ENCODE measurements at places on chromosomes 2 and 18.

DNA sequence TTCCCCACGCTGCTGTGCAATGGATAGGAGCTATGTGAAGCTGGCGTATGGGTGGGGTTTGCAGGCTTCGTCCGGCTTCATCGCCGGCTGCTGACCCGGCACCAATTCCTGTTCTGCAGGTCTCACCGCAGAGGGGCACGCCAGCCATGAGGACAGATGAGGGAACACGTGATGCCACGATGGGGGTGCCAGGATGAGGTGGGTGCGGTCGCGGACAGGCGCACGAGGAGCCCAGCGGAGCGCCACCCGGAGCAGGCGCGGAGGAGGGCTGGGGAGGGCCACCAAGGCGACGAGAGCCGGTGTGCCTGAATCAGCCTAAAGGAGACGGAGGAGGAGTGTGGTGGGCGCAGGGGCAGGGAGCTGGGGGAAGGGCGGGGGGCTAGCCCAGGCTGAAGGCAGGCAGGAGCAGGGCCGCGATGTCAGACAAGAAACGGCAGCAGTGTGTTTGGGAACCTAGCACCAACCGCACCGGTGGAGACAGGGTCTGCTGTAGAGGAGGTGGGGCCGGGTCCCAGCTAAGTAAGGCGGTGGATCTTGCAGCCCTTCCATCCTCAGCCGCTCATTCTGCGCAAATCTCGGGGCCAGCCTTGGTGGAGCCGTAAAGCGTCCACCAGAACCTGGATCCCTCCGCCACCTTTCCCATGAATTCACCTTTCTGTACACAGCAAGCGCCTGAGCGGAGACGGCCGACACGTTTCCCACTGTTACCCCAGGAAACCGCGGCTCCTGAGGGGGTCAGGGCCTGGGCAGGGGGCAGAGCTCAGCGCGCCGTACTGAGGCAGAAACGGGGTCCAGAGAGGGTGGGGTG, 17.0 kb upstream of the CD8A start:
- peak; percentile 43 for DNase-seq

GRCh38 chr2:241507430-241508239, 749 bp downstream of the STK25 start:
- DNase-seq: peak; percentile 27

- DNase-seq: no peak
Observed at GRCh38 chr2:224803930-224804329, 87.8 kb upstream of the CCDC195 start.

DNA sequence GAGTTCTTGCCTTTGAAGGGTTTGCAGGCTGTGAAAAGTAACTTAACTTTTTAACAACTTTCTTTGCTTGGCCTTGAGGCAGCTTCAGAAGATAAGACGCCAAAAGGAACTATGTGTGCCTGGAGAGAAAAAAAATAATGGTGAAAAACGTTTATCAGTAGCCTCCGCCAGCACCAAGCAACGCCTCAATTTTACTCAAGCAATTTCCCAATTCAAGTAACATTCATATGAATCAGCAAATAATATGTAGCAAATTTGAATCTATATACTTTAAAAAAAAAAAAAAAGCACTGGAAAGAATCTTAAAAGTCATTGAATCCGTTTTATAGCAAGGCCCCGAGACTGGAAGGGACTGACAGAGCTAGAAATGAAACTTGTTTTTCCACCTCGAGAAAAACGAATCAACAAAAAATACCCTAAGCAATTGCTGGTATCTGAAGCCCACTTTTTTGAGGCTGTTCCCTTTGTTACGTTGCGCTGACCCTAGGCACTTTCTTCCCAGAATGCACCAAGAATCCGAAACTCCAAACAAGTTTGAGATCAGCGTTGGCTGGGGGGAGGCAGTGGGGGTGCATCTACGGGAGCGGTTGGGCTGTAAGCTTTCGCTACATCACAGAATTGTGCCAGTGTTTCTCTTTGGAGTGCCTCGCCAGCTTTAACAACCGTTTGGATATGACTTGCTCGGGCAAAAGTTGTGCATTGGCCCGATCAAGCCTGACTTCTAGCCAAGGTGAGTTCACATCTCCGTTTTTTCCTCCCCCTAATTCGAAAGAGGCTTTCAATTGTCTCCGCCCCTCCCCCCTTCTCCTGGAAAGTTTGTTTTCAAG, 2.7 kb upstream of the TGIF1 start:
- DNase-seq: no peak

GRCh38 chr18:78927156-78927555, 52.5 kb upstream of the SALL3 start:
- no peak for DNase-seq
